ENCODE measurements at places on chromosomes 7 and 10.

DNA sequence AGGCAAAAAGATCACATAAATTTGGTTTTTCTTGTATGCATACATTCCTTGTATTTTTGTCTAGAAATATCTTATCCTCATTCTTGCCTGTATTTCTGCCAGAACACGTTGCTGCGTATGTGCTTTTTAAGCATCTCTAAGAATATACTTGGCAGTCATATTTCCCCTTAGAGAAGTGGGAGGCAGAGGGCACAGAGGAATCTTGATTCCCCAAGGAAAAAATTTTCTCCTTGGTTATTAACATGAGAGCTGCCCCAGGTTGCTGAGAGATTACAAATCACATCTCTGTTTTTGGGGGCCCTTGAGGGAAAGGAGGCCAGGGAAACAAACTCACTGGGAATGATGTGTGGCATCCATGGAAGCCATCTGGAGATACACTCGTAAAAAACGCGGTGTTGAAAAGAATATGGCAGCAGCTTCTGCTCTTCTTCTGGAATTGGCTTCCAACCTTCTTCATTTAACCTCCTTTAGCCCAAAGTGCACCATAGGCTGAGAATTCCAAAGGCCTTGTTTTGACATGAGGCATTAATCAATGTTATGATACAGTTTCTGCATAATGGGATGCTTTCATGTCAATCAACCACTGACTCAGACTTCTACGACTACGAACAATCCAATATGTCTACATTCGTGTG lies 684.3 kb upstream of the SORCS1 start:
- no peak overlapping the region for H3K4me3 ChIP-seq
- no peaks in the 10 kb centered on the region for H3K27me3 ChIP-seq
- H3K27ac ChIP-seq, result no peak overlapping the region
- H3K36me3 ChIP-seq, result no peaks in the 10 kb centered on the region

DNA sequence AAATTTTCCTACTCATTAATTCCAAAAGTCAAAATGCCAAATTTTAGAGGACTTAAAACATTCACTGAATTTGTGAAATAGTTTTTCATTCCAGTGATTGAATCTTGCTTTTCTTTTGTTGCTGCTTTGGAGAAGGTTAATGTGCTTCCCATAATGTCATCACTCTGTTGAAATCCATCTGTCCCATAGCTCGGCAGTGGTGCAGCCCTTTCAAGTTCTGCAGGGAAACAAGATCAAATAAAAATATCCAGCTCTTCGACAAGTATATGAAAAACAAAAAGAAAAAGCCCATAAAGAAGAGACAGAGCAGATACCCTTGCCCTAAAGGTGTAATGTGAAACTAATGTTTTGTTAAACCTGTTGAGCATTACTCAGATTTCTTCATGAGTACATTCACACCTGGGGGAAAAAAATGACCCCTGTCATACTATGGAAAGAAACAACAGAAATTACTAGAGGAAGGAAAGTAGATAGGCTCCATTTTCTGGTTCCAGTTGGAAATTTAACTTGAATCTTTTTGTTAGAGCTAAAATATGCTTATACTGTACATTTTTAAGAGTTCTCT lies 35.1 kb downstream of the AGR3 start:
- no peaks in the 10 kb centered on the region for H3K27me3 ChIP-seq
- no peak for DNase-seq
- H3K36me3 ChIP-seq, result no peaks in the 10 kb centered on the region
- H3K27ac ChIP-seq, result no peak overlapping the region
- H3K4me3 ChIP-seq, result no peak overlapping the region
- no peaks in the 10 kb centered on the region for H3K4me1 ChIP-seq

- no peak overlapping the region for H3K27ac ChIP-seq
- DNase-seq, result no peak
- H3K4me1 ChIP-seq, result no peaks in the 10 kb centered on the region
- H3K4me3 ChIP-seq, result no peak overlapping the region
- H3K27me3 ChIP-seq, result no peaks in the 10 kb centered on the region
Observed at GRCh38 chr7:69564454-69565417, 33.5 kb upstream of the AUTS2 start.

- H3K36me3 ChIP-seq, result no peaks in the 10 kb centered on the region
- no peak for DNase-seq
- H3K27ac ChIP-seq, result no peak overlapping the region
- H3K27me3 ChIP-seq, result no peaks in the 10 kb centered on the region
- H3K4me1 ChIP-seq, result no peaks in the 10 kb centered on the region
- H3K4me3 ChIP-seq, result no peak overlapping the region
Observed at GRCh38 chr10:88555190-88555908, 27.8 kb downstream of the RNLS start.

DNA sequence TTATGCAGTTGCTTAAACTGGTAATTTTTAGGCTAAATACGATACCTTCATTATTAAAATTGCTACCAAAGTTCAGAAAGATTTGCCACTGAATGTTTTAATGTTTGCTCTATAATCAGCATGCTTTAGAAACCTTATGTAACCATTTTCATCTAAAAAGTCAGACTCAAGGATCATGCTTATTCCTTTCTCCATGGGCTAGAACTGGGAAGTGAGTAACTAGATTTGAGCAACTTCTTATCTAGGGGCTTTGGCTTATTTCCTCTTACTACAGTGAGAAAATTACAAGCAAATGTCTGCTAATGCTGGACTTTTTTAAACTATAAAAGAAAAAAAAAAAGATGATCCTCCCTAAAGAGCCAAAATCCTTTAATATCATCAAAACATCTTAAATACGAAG lies 215.9 kb downstream of the CRPPA start:
- H3K36me3 ChIP-seq, result no peaks in the 10 kb centered on the region
- no peak overlapping the region for H3K4me3 ChIP-seq
- no peak overlapping the region for H3K27ac ChIP-seq

DNA sequence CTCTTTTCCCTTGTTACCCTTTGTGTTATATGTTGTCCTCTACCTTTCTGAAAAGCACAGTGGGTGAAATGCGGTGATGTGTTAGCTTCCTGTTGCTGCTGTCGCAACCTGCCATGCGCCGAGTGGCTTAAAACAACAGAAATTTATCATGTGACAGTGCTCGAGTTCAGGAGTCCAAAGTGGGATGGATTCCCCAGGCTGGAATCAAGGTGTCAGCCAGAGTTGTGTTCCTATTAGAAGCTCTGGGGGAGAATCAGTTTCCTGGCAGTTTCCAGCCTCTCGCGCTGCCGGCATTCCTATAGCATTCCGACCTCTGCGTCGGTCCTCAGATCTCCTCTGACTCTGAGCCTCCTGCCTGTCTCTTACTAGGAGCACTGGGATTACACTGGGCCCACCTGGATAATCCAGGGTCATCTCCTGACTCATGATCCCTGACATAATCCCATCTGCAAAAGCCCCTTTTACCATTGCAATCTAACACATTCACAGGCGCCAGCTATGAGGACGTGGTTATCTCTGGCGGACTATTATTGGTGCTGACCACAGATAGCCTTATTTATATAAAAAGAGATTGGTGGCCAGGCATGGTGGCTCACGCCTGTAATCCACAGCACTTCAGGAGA lies 207.5 kb downstream of the CUX1 start:
- H3K27me3 ChIP-seq, result no peaks in the 10 kb centered on the region
- H3K4me3 ChIP-seq, result no peak overlapping the region
- no peaks in the 10 kb centered on the region for H3K4me1 ChIP-seq

DNA sequence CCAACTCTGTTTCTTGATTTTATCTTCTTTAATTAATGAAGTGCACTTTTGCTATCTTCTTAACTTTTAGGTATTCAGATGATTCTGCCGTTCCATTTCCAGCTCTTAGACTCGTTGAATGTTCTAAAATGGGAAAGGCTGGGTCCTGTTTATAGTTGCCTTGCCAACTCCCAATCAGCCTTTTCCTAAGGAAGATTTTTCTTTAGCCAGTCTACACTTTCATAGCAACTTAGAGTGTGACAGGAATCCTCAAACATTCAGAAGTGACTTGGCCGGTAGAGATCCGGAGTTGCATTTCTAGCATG lies 23.0 kb upstream of the TRIL start:
- no peak overlapping the region for H3K27ac ChIP-seq
- DNase-seq, result no peak
- H3K27me3 ChIP-seq, result no peaks in the 10 kb centered on the region
- H3K4me1 ChIP-seq, result peaks cover 5% of the 10 kb centered on the region
- H3K4me3 ChIP-seq, result no peak overlapping the region

DNA sequence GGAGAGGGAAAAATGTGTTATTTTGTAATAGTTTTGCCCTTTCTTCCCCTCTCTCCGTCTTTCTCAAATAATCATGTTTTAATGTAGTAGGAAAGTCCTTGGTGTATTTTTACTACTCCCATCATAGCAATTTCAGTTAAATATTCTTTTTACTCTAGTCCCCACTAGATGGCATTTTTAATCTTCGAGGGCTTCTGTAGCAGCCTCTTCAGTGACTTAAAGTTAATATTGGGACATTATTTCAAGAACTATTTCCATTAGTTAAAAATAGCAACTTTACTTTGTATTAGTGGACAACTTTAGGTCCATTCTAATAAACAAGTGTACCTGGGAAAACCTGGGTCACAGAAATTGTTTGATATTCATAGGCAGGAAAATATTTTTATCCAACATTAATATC lies 23.0 kb downstream of the EDRF1 start:
- no peaks in the 10 kb centered on the region for H3K4me1 ChIP-seq
- H3K27ac ChIP-seq, result no peak overlapping the region
- no peaks in the 10 kb centered on the region for H3K27me3 ChIP-seq
- no peak overlapping the region for H3K4me3 ChIP-seq
- DNase-seq, result no peak
- H3K36me3 ChIP-seq, result peaks cover 83% of the 10 kb centered on the region

GRCh38 chr10:129030603-129030895 lies 436.5 kb upstream of the MGMT start:
- no peaks in the 10 kb centered on the region for H3K27me3 ChIP-seq
- H3K4me1 ChIP-seq, result no peaks in the 10 kb centered on the region
- no peak overlapping the region for H3K4me3 ChIP-seq
- no peak overlapping the region for H3K27ac ChIP-seq
- no peak for DNase-seq
- H3K36me3 ChIP-seq, result no peaks in the 10 kb centered on the region

- H3K4me1 ChIP-seq, result no peaks in the 10 kb centered on the region
- no peak overlapping the region for H3K27ac ChIP-seq
- DNase-seq, result no peak
Observed at GRCh38 chr10:58723966-58724365, 211.3 kb downstream of the BICC1 start.

- H3K4me1 ChIP-seq, result peaks cover 3% of the 10 kb centered on the region
- H3K4me3 ChIP-seq, result no peak overlapping the region
- no peak for DNase-seq
- H3K36me3 ChIP-seq, result peaks cover 6% of the 10 kb centered on the region
- H3K27ac ChIP-seq, result no peak overlapping the region
Observed at GRCh38 chr10:102524746-102525145, 21.0 kb downstream of the SUFU start.

DNA sequence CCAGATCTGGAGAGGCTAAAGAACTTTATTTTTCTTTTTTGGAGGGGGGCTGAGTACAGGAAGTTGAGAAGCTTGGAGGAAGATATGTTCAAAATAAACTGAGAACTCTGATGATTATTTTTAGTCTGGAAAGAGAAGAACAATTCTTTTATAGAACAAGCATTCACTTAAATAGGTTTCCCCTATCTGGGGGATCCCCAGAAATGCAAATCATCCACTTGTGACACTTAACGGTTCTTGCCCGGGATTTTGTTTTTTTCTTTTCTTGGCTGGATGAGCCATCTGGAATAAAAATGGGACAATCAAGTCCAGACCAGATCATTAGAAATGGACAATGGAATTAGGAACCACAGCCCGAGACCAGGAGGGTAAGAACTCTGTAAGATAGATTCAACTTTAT lies 95.9 kb upstream of the EGR2 start:
- no peak overlapping the region for H3K4me3 ChIP-seq
- no peak overlapping the region for H3K27ac ChIP-seq
- H3K4me1 ChIP-seq, result no peaks in the 10 kb centered on the region
- DNase-seq, result no peak
- no peaks in the 10 kb centered on the region for H3K27me3 ChIP-seq
- H3K36me3 ChIP-seq, result no peaks in the 10 kb centered on the region

DNA sequence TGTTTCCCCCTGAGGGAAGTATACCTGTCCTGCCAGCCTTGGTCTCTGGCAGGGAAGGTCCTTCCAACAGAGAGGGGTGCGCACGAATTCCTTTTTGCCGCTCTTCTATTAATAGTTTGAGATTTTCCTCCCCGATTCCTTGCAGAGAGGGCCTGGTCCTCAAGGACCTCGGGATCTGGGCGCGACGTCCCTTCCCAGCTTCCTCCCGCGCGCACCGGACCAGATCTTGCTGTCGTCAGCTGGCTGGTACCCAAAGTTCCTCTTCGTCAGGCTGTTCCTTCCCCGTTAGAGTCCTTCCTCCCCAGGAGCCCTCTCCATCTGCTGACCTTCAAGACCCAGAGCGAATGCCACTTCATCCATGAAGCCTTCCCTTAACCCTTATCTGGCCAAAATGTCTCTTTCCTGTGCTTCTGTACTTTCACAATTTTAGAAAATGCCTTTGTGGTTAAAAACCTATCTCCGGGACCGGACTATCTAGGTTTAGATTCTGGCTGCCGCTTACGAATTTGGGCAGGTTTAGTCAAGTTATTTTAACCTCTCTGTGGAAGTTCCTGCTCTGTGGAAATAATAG lies 851 bp upstream of the GOT1 start:
- peak; percentile 18 for DNase-seq
- H3K4me3 ChIP-seq, result peak overlapping the region; percentile 96
- H3K27ac ChIP-seq, result peak overlapping the region; percentile 67
- no peaks in the 10 kb centered on the region for H3K36me3 ChIP-seq
- H3K4me1 ChIP-seq, result peaks cover 7% of the 10 kb centered on the region
- H3K27me3 ChIP-seq, result no peaks in the 10 kb centered on the region

- no peak for DNase-seq
- H3K27ac ChIP-seq, result no peak overlapping the region
- no peaks in the 10 kb centered on the region for H3K36me3 ChIP-seq
Observed at GRCh38 chr7:135552148-135552547, 5.6 kb upstream of the NUP205 start.

DNA sequence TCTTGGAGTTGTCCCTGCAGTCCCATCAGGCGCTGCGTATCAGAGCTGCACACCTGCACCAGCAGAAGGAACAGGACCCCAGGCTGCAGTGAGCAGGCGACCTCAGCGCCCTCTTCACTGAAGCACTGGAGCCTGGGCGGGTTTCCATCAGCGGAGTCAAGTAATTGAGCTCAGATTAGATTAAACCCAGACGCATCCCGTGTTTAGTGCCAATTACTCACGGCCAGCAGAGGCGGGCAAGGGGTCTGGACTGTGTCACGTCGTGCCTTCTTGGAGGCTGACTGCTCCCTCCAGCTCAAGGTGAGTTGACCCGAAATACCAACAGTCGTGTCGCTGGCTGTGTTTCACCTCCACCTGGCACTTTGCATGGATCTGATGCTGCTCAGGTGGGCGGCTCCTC lies 123.6 kb downstream of the CXCL12 start:
- H3K36me3 ChIP-seq, result no peaks in the 10 kb centered on the region
- peak overlapping the region; percentile 24 for H3K27ac ChIP-seq
- H3K27me3 ChIP-seq, result no peaks in the 10 kb centered on the region

Data from ascending aorta (tissue), 2 donors.